ENCODE measurements at places on chromosomes 5 and 9.

GRCh38 chr9:101311758-101312420 is 72.9 kb downstream of the BAAT start:
- no peak for DNase-seq

DNA sequence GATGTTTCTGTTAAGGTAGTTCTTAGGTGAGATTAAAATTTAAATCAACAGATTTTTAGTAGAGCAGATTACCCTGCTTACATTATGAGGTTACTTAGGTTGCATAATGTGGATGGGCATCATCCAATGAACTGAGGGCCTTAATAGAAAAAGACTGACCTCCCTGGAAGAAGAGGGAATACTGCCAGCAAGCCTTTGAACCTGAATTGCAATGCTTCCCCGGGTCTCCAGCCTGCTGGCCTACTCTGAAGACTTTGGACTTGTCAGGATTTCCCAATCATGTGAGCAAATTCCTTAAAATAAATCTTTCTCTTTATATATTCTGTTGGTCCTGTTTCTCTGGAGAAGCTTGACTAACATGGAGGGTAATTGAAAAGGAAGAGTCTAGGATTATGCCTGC is 542.1 kb upstream of the ARRDC3 start:
- DNase-seq = no peak

DNA sequence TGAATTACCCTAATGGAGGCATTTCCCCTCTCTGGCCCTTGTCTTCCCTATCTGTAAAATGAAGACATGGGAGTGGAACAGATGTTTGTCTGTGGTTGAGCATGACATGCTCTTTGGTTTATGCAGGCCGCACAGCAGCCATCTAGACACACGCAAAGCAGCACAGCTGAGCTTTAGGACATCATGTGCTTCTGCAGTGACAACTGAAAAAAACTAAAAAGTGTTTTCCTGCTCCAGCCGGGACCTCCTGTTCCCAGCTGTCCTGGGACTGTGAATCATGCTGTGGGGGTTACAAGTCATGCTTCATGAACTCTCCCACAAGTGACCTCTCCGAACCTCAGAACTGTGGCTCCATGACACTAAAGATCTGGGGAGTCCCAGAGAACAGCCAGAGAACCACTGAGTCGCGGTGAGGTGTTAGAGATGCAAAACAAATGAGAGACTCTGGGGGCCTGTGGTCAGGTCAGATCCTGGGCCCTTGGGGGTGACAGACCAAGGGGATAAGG is 1.7 kb downstream of the SMIM3 start:
- no peak for DNase-seq

- DNase-seq = no peak
Measured at GRCh38 chr9:77020413-77021290, 1.2 kb downstream of the FOXB2 start.

DNA sequence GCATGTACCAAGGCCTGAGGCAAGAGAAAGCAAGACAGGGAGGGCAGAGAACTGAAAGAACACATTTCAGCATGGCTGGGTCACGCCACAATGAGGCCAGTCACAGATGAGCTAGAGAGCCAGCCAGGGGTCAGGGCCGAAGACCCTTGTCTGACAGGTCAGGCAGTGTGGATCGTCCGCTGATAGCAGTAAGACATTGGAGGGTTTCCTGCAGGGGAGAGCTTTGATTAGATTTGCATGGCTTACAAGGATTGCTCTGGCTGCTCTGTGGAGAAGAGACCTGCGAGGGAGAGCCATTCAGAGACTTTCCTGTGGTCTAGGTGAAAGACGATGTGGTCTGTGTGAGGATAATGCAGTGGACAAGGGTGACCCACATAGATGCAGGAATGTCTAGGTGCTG is 93.1 kb downstream of the RALGPS1 start:
- DNase-seq = no peak

DNA sequence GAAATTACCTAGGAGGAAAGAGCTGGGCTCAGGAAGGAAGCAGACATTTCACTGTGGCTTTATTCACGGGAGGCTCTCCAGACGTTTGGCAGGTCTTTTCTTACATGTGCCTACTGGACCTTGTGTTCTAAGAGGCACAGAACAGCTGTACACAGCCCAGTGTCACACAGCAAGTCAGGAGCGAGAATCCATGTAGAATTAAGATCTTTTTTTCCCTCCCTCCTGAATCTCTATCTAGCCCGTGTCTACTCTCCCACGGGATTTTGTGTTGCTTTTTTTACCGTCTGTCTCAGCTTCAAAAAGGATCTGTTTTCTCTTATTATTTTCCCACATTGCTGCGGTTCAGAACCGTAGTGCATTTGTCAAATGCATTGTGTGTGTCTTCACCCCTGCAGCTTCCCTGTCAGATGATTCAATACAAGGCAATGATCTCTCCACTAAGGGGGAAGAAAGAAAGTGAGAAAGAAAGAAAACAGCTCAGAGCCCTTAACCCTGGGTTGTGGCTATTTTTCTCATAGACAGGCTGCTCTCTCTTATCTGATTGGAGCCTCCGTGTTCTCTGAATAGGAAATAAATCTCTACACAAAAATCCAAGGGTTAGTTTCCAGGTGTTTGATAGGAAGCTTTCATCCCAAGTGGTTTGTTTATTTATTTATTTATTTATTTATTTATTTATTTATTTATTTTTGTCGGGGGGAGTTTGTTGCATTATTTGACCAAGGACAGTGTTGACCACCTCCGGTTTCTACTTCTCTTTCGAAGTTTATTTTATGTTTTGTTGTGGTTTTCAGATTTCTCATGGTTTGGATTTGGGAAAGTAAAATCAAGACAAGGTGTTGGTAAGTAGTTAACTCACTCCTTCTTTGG is 191.0 kb downstream of the NTRK2 start:
- DNase-seq = no peak
